ENCODE measurements at places on chromosomes 16 and 17.

DNA sequence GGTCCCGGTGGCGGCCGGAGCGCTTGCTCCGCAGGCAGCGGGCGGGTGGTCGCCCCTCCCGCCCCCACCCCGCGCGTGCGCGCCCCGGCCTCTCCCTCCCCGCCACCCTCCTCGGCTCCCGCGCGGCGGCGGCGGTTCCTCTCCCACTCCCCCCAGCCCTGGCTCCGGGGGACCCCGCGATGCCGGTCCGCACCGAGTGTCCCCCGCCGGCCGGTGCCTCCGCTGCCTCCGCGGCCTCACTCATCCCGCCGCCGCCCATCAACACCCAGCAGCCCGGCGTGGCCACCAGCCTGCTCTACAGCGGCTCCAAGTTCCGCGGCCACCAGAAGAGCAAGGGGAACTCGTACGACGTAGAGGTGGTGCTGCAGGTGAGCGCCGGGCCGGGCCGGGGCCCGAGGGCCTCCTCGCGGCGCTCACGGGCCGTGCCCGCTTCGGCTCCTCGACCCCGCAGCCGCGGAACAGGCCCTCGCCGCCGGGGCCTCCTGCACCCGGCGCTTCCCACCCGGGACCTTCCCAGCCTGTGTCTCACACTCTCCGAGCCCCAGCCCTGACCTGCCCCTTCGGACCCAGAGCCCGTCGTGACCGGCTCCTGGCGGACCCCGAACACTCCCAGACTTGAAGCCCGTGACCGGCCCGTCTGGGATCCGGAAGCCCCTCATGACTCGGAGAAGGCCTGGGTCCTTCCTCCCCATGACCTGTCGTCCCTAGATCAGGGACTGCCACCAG is 490 bp downstream of the GID4 start:
- no peak for DNase-seq

GRCh38 chr17:1796800-1797199 is 32.9 kb downstream of the SMYD4 start:
- DNase-seq, result no peak

- DNase-seq, result no peak
Measured at GRCh38 chr17:50452630-50453300, 15.9 kb downstream of the CHAD start.

- DNase-seq, result no peak
Measured at GRCh38 chr16:17524656-17525055, 53.9 kb upstream of the XYLT1 start.

DNA sequence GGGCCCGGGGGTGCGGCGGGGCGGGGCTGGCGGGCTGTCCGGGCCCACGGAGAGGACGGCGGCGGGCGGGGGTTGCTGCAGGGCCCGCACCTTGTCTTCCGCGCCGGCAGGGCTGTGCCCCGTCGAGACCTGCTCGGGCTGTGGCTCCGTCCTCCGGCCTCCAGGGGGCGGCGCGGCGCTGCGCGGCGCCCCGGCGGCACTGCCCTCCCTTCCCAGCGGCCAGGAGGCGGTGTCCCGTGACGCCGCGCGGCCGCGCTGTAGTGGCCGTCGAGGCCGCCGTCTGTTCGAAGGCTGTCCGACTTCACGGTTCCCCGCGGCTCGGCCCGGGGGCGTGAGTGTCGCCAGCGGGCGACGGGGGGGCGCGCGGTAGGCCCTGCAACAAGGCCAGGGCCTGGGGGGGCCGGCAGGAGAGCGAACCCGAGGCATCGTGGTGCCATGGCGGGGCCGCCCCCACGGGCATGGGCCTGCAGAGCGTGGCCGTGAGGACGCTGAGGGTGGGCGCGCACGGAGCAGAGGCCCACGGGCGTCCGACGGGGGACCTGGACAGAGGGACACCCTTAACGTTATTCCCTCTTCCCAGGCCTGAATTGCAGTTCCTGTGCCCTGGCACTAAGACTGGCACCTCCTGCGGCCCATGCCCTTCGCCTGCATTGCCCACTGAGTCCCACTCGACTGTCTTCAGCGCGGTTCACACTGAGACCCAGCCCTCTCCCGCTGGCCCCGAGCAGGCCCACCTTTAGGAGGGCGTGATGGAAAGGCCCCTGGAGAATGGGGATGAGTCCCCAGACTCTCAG is at the start of gene PLEKHG4:
Gene PLEKHG4, plus strand, starts transcription at position 237 of the 794 bp plus-strand sequence. Its CDS starts 513 bp downstream, at position 750.
- peak; percentile 69 for DNase-seq

DNA sequence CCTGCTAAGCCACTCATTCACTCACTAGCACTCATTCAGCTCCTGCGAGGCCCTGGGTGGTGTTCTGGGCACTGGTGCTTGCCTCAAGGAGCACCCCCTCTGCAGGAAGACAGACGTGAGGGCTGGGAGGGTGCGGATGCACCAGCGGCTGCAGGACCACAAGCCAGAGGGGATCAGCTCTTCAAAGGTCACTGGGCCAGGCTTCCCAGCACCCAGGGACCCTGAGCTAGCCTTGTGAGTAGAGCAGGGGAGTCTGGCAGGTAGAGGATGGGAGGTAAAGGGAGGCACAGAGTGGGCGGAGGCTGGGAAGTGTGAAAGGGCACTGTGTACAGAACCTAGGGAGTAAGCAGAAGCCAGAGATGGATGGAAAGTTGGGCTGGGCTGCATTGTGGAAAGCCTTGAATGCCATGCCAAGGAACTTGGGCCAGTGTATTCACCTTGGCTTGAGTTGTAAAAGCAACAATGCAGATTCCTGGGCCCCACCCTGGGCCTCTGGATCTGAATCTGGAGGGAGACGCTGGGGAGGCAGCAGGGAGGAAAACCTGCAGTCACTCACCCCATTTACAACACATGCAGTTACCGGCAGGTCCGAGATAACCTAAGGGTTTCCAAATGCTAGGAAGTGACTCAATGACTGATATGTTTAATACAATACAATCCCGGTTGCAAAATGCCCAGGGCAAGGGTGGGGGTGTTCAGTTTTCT is 1.7 kb downstream of the IL4R start:
- DNase-seq, result no peak

GRCh38 chr16:31561426-31562233 is 33.9 kb downstream of the AHSP start:
- DNase-seq, result no peak

GRCh38 chr16:1942047-1942809 is 771 bp downstream of the MSRB1 start:
- DNase-seq, result no peak

- DNase-seq, result peak; percentile 3
Measured at GRCh38 chr16:53892155-53892554, 188.2 kb downstream of the FTO start.

- DNase-seq, result no peak
Measured at GRCh38 chr17:3032258-3033247, 30.9 kb downstream of the OR1D5 start.

DNA sequence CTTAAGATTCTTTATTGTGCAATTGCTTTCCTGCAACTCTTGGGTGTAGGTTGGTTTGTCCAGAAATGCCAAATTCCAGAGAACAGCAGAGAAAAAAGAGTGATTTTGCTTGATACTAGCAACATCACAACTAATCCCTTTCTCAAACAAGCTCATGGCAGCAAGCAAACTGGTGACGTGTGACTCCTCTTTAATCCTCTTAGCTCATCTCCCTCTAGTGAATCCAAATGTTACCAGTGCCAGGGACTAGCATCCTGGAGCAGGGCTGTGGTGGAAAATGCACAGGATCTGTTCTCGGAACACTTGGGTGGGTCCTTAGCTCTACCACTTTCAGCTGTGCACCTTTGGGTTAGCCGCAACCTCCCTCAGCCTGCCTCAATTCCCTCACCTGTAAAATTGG is 204.0 kb upstream of the CCL2 start:
- DNase-seq, result no peak

- DNase-seq, result no peak
Measured at GRCh38 chr16:64450177-64450576, 671.7 kb downstream of the CDH11 start.

- DNase-seq, result no peak
Measured at GRCh38 chr16:64627781-64628180, 494.1 kb downstream of the CDH11 start.

GRCh38 chr16:81275064-81275532 is 36.6 kb downstream of the BCO1 start:
- no peak for DNase-seq

DNA sequence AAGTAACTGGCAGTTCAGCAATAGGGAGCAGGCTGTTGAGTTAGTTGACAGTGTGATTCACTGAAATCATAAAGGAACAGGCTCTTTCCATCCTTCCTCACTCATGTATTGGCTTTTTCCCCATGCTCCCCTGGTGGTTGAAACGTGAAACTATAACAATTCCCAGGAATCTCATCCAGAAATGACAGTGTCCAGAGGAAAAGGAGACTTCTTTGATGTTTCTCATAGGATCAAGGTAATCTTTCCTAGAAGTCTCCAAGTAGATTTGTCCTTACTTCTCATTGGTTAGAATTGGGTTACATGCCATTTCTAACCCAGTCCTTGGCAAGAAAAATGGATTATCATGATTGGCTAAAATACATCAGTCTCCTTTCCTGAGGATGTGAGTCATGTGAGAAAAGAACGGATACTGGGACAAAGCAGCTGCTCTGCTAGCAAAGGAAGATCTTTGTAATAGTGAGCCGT is 14.4 kb downstream of the TTC19 start:
- DNase-seq, result no peak

GRCh38 chr16:80518436-80518835 is 22.4 kb upstream of the DYNLRB2 start:
- no peak for DNase-seq

GRCh38 chr16:5054876-5055865 is 10.6 kb downstream of the C16orf89 start:
- DNase-seq, result no peak

GRCh38 chr17:64056269-64057005 is 36.0 kb upstream of the ICAM2 start:
- DNase-seq, result no peak

GRCh38 chr16:70646260-70647241 is at the start of gene IL34:
TSS of gene IL34 (plus strand) at chr16:70646559. CDS start at chr16:70646948, 389 bp downstream.
- no peak for DNase-seq

- DNase-seq, result no peak
Measured at GRCh38 chr16:64705443-64705842, 416.4 kb downstream of the CDH11 start.
